ENCODE measurements at places on chromosomes 5 and 9.

DNA sequence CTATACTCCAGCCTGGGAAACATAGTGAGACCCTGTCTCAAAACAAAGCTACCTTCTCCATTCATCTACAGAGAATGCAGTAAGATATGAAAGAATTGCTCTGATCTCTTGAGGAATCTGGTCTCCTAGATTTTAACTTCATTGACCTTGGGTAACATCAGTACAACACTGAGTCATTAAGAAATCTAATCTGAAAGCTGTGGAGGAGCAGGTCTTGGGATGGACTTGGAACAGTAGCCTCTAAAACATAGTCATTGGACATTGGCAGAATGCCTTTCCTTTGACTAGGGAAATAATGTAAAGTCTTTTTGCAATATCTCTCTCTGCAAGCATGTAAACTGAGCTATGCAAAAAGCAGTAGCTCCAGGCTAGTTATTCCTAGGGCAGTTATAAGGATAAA, 58.1 kb downstream of the KCNN2 start:
- no peak for DNase-seq

DNA sequence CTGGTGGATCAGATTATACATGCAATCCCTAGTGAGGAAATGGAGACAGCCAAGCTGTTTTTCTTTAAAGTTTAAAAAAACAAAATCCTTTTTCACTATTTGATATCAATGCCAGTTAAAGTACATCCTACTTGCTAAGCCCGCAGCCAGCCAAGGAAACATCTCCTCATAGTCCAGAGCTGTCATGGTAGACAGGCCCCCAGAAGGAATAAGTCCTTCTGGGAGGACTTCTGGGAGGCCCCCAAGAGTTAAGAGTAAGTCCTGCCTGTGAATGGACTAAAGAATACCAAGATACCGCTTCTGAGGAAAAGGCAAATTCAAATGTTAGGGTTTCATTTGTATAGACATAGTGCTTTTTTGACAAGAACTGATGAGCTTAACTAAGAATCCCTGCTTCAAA, 38.3 kb downstream of the MOCS2 start:
- no peak for DNase-seq

DNA sequence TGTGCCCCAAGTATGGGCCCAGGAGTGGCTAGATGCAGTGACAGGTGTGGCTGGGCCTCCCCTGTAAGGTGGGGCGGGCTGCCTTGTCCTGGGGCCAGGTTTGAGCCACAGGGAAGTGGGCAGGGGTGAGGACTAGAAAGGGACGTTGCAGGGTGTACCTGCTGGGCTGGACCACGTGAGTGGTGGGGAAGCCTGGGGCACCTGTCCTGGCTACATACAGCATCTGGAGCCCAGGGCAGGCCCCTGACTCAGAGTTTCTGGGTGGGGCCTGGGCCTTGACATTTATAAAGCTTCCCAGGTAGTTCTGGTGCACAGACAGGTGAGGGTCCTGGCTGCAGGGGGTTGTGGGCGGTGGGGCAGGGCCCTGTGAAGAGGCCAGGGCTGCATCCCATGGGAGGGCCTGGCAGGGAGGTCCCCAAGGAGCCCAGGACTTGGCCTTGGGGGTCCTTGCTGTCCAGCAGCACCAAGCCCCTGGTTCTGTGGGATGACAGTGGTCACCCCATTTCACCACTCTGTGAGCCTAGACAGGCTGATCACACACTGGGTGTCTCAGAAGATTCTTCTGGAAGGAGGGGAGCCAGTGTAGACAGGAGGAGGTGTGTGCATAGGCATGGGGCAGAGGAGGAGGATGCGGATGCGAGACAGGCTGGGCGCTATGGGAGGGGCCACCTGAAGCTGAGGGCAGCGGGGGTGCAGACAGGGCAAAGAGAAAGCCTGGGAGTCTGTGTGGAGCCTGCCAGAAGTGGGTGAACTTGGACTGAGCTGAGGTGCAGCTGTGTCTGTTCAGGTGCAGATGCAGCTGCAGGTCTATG, 94.0 kb downstream of the PHF2 start:
- DNase-seq, result no peak

DNA sequence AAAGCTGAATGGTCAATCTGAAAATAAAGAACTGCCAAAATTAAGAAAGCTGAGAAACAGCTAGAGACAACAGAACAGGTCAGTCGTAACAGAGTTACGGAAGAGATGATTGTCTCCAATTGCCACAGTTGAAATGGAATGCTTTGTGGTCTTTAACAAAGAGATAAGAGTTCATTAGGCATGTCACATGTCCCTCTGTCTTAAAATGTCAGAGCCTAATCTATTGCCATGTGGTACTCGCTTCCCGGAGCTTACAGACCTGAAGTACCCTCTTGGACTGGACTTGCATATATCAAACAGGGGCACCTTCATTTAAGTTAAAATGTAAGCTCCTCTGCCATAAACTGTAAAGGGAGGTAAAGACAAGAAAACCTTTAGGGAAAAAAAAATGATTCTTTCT, 19.7 kb downstream of the TTC39B start:
- DNase-seq, result no peak

- no peak for DNase-seq
Observed at GRCh38 chr5:138653502-138653901, 78.3 kb upstream of the HSPA9 start.

DNA sequence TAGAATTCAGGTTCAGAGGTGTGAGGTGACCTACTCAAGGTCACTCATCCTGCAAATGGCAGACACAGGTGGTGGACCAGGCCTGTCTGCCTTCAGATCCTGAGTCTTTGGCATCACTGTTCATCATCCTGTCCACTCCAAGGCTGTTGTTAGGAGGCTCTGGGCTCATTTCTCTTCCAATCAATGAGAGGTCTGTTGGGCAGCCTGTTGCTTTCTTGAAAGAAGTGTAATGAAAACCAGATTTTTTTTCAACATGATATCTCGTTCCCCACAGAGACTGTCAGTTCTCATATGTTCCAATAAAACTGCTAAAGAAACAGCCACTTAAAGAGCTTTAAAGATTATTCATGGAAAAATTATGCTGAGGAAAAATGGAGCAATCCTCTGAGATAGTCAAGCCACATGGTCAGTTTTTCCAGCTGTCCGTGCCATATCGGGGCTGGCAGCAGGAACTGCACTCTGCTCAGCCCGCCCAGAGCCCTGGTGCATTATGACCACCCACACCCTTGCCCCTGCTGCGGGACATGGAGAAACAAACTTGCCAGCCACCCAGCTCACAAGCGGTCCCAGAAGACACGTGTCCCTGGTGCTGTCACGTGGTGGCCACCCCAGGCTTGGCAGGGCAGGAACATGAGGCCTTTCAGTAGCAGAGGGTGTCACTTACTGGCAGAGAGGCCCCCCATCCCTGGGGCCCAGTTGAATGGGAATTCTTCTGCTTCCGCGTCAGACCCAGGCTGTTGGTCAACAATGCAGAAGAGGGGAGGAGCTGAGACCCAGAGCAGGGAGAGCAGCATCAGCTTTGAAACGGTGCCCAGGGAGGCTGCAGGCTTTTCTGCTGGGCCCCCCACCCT, 63.7 kb upstream of the ANGPTL2 start:
- no peak for DNase-seq

GRCh38 chr5:122156724-122157325, 27.5 kb downstream of the ZNF474 start:
- DNase-seq, result peak; percentile 65

DNA sequence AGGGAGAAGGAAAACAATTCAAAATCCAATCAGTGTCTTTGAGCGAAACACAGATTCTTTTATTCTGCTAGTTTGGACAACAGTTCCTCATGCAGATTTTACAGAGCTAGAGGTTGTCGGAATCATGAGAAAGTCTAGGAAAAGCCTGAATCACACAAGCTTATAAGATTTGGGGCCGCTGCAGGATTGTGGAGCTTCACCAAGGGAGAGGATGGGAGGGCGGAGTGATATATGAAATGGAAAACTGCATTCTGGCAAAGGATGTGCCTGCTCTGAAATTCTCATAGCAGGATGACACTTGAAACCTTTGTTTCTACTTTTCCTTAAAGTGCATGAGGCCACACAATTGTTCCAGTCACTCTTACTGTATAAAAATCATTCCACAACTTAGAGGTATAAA, 134.3 kb downstream of the OR2K2 start:
- no peak for DNase-seq

DNA sequence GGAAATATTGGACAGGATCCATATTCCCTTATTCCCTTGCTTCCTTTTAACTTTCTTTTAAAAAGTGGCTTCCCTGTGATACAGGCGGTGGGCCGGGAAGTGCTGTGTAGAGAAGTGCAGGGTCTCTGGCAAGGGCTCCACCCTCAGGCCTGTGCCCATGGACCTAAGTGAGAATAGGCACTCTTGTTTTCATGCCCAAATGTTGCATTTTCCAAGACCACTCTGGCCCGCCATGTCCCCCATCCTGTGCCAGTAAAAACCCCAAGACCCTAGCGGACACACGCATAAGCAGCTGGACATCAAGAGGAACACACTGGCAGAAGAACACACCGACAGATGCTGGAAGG, 193.4 kb downstream of the FBXL7 start:
- no peak for DNase-seq

- no peak for DNase-seq
Observed at GRCh38 chr9:91416096-91416712, 7.4 kb downstream of the NFIL3 start.

- no peak for DNase-seq
Observed at GRCh38 chr5:126056352-126056751, 366.9 kb upstream of the GRAMD2B start.

DNA sequence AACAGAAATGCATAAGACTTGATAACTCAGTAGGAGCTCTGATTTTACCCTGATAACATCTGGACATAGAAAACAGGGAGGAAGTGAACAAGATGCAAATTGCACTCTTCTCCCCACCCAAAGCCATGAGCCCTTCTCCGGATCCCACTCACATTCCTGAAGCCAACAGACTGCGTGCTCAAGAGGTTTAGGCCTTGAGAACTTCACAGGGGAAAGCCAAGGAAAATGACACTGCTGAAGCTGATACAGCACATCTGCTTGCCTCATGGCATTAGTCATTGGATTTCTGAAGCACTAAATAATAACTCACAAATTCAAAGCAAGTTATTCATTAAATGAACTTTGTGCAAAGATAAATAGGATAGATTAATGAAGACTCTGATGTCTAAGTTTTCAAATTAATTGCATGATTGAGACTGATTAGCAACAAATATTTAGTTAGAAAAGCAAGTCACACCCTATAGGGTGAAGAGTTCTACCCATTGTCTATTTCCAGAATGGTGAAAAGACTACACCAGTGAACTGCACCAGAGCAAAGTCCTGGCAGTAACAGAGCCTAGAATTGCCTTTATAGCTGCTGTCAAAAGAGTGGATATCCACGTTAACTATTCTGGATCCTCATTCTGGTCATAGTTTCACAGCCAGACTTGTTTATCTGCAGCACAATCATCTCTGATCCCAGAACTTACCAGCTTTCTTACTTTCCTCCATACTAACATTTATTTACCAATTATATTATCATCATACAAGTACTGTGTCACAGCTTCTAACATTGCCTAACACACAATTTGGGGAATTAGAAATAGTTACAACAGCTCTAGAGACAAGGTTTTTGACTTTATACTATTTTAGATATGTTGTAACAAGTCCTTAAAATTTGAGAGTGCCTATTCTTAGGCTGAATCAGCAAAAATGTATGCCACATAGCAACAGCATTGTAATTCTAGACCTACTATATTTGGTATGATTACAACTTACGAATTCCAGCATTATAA, 432.1 kb upstream of the RGMB start:
- DNase-seq, result no peak

- DNase-seq, result peak; percentile 52
Observed at GRCh38 chr5:161547738-161548486, 1.4 kb upstream of the GABRB2 start.

DNA sequence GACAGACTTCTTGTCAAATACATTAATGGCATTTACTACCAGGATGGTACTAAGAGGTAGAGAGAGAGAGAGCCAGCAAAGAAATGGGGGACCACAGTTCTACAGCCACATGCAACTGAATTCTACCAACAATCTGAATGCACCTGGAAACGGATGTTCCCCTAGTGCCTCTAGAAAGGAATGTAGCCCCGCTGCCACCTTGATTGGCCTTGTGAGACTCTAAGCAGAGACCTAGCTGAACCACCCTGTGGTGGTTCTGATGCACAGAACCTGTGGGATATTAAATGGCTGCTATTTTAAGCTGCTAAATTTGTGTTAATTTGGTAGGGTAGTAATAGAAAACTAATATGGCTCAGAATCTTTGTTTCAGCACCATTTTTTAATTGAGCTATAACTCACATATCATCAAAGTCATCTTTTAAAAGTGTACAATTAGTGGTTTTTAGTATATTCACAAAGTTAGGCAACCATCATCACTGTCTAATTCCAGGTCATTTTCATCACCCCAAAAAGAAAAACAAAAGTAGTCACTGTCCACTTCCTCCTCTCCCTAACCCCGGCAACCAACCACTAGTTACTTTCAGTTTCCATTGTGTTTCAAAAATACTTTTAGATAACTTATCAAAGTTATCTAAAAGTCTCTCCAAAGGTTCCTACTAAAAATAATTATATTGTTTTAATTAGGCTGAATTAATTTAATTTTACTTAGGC, 51.7 kb downstream of the CPLANE1 start:
- DNase-seq, result no peak

GRCh38 chr5:141954194-141954593, 3.8 kb downstream of the PCDH12 start:
- no peak for DNase-seq

DNA sequence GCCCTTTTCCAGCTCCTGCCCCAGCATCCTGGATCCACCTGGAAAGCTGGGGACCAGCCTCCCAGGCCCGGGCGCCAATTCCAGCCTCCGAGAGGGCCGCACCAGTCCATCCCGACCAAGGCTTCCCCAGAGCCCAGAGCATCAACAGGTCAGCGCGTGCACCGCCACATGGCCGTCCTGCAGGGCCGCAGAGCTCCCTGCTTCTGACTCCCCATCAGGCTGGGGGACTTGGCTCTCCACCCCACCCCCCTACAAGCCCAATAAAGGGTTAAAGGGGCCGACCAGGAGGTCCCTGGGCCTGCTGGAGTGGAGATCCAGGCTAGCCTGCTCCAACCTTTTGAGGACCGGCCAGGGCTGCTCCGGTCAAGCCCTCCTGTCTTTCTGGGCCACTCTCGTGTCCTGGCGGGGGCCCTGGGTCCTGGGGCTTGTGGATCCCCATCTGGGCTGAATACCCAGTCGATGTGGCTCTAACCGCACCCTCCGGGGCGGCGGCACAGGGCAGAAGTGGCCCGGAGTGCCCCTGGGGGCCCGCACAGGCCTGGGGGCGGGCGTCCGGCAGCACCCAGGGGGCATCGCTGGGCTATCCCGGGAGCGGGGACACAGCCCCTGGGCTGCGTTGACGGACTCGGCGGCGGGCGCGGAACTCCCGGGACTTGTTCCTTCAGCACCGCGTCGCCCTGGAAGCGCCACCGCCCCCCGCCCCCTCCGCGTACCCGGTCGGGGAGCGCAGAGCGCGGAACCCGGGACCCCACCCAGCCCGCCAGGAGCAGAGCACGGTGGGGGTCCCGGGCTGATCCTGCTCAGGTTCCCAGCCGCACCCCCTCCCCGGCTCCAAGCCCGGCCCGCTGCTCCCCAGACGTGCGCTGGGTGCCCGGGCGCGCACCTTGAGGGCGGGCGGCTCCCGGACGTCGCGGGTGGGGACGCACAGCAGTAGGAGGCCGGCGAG, 590 bp downstream of the ENTPD2 start:
- no peak for DNase-seq

- DNase-seq, result no peak
Observed at GRCh38 chr5:143155455-143155854, 248.0 kb downstream of the NR3C1 start.

Data from NCI-H446 (cell line).